ENCODE measurements at places on chromosomes 13 and 19. TPM values are rescaled to one million over a fixed set of nuclear protein-coding genes. Genes with fewer than 3 reads are reported as not detected.
A peak's percentile ranks its signal among the peaks of the same experiment; 100 is the strongest.

GRCh38 chr19:36688058-36688457 is 646 bp downstream of the ZNF567 start:
- H3K27ac ChIP-seq: peak overlapping the region; percentile 80
- H3K4me3 ChIP-seq: peak overlapping the region; percentile 87
- DNase-seq: no peak
- no peaks in the 10 kb centered on the region for H3K27me3 ChIP-seq

IZUMO2 gene
- total RNA-seq: not detected

SMARCA4 gene
- total RNA-seq: 123 TPM

- no peak overlapping the region for H3K4me3 ChIP-seq
- no peaks in the 10 kb centered on the region for H3K27me3 ChIP-seq
- no peaks in the 10 kb centered on the region for H3K36me3 ChIP-seq
- H3K4me1 ChIP-seq: peaks cover 10% of the 10 kb centered on the region
- no peak for DNase-seq
Measured at GRCh38 chr19:2574478-2574931, 98.6 kb downstream of the GADD45B start.

GRCh38 chr19:47315125-47315821 is 5.6 kb downstream of the C5AR1 start:
- peak overlapping the region; percentile 61 for H3K27ac ChIP-seq
- no peak overlapping the region for H3K4me3 ChIP-seq
- H3K4me1 ChIP-seq: no peaks in the 10 kb centered on the region
- no peaks in the 10 kb centered on the region for H3K36me3 ChIP-seq
- no peak for DNase-seq
- H3K27me3 ChIP-seq: no peaks in the 10 kb centered on the region
